ENCODE measurements at places on chromosomes 4 and X.

DNA sequence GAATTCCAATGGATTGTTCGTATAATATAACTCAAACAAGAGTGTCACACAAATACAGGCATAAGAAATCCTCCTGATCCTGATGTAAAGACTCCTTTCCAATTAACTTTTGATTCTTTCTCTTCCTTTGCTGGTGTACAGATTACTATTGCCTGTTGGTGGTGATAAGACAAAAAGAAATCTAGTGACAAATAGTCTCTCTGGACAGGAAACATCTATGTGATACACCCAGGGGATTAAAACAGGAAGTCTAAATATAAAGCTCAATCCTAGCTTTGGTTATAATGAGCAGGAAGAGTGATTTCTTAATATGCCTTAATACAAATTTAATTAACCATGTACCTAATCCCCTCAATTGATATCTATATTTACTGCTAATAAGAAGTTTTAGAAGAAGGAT is 45.1 kb downstream of the ARHGEF6 start:
- no peak for DNase-seq

- no peak for DNase-seq
These were observed 3.0 kb downstream of the ANK2 start for GRCh38 chr4:113052379-113052951.

- no peak for DNase-seq
These were observed 743.8 kb upstream of the ATOH1 start for GRCh38 chr4:93084599-93085305.

GRCh38 chrX:154351183-154352011 is 23.0 kb downstream of the FLNA start:
- no peak for DNase-seq

DNA sequence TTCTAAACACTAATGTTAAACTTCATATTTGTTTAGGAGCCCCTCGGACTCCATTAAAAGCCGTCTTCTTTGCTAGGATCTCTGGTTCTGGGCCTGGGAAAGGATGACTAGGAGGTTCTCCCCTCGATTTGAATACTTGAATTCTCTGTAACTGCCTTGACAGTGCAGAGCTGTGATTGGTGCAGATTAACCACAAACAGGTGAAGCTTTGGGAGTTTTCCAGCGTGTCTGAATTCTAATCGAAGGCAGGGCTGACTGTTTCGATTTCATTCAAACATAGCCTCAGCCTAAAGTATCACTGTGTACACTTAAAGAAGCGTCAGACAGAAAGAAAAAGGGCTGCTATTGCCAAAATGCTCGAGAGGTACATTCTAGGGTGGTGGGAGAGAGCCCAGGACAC is 29.0 kb downstream of the TFDP3 start:
- no peak for DNase-seq

DNA sequence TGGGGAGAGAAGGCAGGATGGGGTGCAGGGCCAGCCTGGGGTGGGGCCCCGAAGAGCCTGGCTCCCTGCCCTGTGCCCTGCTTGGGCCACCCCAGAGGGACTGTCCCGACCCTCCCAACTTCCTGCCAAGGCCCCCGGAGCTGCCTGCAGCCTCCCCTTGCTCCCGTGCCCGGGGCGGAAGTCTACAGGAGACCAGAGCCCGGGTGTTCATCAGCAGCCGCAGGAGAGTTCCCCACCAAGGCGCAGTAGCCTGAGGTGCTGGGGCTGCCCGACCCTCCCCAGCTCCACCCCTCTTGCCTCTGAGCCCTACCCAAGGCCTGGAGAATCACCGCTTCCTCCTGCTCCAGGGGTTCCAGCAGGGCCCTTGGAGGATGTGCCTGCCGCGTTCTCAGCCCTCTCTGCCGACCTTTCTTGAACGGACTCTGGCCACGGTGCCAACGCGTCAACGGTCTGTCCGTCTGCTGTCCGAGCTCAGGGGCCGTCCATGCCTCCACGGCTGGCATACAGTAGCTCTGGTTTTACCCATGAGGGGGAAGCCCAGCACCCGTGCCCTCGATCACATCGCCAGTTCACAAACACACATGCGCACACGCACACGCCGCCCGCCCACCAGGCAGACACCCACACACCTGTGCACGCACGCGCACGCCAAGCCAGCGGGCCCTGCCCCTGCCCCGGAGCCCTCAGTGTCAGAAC is 36.0 kb upstream of the SPON2 start:
- no peak for DNase-seq

DNA sequence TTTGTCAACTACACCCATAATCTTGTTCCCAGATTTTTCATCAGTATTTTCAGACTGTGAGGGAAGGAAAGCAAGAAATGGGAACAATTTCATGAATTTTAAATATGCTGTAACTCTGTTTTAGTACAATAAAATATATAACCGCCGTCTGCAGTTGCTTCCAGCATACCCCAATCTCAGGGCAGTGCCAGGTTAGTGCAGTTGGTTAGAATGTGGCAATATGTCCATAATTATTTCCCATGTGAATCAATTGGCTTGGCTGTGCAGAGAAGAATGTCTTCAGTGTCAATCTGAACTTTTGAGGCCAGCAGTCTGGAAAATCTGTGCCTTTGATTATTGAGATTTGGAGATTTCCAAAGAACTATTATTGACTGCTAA is 5.0 kb upstream of the MMAA start:
- DNase-seq = no peak

- no peak for DNase-seq
These were observed 198.0 kb downstream of the CBR4 start for GRCh38 chr4:168811786-168812651.

DNA sequence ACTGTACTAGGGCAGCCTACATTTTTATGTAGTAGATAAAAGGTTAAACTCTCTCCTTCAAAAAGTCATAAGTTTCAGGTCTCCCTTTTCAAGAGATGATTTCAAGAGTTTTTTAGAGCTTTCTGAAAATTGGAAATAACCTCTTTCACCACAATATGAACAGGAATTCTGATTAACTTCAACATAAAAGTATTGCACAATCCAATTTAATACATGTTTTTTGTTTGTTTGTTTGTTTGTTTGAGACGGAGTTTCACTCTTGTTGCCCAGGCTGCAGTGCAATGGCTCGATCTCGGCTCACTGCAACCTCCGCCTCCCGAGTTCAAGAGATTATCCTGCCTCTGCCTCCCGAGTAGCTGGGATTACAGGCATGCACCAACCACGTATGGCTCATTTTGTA is 265.4 kb upstream of the DCAF8L1 start:
- no peak for DNase-seq

DNA sequence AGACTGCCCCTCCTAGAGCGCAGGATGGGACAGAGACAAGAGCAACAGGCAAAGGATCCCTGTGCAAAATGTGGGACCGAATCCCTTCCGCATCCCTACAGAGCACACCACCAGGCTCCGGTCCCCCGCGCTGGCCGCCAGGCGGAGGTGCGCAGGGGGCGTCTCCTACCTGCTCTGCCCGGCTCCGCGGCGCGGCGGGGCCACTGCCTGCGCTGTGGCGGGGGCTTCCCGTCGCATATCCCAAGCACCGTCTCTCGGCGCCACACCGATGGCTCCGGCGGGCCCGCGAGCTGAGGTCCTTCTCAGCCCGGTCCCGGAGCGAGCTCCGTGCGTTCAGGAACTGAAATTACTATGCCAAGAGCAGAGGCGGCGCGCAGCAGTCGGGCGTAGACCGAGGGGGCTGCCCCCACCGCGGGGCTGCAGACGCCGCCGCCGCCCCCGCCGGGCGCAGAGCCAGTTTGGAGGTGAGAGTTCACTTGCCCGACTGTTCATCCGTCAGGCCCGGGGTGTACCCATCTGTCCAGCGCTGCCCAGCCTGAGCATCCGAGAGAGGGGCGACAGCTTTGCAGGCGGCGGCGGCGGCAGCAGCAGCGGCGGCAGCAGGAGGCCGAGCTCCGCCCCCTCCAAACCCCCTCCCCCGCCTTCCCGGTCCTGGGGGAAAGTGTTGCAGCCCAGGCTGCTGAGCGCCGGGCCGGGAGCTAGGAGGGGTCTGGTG is at the start of gene GPRIN3:
GPRIN3 (minus strand) TSS at position 355 of the 715 bp plus-strand sequence. CDS start 57,690 bp downstream, outside the sequence.
- peak; percentile 32 for DNase-seq

- DNase-seq = no peak
These were observed 14.4 kb upstream of the CXCL8 start for GRCh38 chr4:73725985-73726384.

DNA sequence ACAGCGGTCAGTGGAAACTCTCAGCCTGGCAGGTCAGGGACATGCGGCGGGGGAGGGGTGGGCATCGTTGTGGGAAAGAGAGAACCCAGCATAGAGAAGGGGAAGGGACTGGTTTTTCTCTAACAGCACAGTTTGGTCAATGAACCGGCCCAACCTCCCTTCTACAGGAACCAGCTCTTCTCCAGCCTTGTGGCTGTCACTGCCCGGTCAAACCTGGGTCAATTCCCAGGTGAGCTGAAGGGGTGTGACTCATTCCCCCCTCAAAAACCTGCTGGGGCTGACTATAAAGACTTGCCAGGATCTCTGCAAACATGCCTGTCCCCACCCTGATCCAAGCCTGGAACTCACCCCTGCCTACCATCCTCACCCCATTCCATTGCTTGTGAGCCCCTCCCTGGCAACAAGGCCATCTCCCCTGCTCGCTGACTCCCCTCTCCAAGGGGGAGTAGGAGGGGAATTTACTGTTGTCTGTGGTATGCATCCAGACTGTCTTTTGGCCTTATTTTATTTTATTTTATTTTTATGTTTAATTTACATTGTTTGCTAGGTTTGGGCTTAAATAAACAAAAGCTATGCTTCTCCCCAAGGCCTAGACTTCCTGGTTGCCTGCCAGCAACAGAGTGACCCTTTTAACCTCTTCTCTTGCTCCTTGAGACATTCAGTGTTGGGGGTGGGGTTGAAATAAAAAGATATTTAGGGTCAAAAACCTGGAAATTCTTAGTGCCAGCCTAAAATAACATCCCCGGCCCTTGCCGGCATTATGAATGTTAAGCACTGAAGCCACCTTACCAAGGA is 49.6 kb downstream of the TSC22D3 start:
- DNase-seq = no peak

DNA sequence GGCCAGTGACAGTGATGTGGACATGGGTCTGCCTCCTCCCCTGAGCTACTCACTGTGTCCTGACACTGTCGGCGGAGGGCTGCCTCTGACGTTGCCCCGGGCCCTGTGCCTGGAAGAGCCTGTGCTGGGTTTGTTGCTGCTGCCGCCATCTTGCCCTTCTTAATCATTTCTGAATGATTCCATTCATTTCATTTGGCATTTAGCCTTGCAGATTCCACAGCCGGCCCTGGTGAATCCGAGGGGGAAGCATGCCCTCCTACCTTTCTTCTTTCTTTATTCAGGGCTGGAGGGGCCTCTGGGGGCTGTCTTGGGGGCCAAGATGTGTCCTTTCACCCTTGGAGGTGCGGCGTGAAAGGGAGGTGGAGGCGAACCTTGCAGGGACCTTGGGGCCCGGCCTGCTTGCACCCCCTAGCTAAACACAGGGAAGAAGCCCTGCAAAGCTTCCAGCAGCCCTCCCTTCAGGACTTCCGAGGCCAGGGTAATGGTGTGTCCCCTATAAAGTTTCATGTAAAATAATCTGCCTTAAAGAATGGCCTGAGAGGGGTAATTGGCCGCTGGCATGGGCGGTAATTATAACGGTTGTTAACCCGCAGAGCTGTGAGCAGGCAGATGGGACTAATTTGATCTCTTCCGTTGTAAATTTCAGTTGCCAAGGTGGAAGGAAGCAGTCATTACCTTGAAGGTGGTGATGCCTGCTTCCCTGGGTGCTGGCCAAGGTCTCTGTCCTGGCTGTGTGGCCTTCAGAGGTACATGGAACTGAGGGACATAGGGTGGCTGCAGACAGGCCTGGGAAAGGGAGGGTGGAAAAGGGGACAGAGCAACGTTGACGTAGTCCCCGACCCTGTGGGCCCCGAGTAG is 92.3 kb downstream of the PSAPL1 start:
- no peak for DNase-seq

GRCh38 chr4:98779088-98779487 is 120.7 kb upstream of the TSPAN5 start:
- DNase-seq = no peak

GRCh38 chr4:121656269-121656641 is 40.5 kb downstream of the ANXA5 start:
- no peak for DNase-seq

GRCh38 chr4:34261799-34262314 is 1982.5 kb downstream of the ARAP2 start:
- no peak for DNase-seq

- DNase-seq = no peak
These were observed 141.6 kb downstream of the AASDH start for GRCh38 chr4:56245547-56246232.

GRCh38 chr4:184345573-184345922 is 127.9 kb upstream of the ENPP6 start:
- DNase-seq = no peak

DNA sequence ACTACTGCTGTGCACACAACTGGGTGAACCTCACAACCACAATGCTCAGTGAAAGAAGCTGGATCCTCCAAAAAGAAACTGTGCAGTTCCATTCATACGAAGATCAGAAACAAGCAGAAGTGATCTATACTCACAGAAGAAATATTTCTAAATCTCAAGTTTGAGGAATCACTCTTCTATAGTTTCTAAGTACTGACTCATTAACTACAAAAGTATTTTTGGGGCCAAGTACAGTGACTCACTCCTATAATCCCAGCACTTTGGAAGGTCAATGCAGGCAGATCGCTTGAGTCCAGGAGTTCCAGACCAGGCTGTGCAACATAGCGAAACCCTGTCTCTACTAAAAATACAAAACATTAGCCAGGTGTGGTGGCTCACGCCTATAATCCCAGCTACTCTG is 51.3 kb upstream of the RELL1 start:
- DNase-seq = no peak

DNA sequence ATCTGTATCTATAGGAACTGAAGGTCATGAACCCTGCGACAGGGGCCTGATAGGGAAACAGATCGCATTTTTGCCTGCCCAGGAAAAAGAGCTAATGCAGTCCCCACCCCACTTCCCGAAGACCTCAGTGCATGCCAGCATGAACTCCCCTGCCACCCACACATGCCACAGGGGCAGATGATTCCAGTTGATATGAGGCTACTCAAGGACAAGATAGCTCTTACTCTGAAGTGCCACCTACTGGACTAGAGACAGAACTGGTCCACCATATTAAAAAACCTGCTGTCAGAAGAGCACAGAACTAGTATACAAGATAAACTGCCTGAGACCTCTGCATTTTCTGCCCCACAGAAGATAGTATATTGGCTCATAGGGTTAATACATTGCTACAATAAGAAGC is 68.0 kb downstream of the YIPF7 start:
- DNase-seq = no peak

DNA sequence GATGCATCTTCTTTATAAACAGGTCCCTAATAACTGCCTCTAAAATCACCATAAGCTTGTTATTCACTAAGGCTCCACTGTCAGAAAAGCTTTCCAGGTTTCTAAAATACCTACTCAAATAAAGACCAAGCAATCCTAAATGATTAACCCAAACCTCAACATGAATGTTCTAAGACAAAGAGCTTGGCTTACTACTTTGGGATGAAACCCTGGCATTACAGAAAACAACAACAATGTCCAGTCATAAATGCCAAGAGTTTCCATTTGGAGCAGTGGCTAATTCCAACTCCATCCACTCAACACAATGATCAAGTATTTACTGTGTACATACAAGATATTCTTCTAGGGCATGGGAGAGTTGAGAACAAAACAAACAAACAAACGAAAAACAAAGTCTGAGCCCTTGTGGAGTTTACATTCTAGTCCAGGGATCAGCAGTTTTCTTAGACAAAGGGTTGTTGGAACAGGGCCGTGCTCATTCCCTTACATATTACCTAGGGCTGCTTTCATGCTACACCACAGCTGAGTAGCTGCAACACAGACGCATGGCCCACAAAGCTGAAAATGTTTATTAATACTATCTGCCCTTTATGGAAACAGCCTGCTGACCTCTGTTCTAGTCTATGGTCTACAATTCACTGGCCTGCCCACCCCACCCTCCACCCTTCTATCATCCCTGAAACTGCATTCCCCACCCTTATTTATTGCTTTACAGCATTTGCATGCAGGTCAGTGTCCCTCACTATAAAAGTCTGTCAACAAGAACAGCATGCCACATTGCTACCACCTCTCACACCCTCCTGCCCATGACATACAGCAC is 23.7 kb downstream of the ABCG2 start:
- no peak for DNase-seq

Data from activated naive CD4-positive, alpha-beta T cell (primary cell).